ENCODE measurements at places on chromosomes 2 and 18.
A peak's percentile ranks its signal among the peaks of the same experiment; 100 is the strongest.

DNA sequence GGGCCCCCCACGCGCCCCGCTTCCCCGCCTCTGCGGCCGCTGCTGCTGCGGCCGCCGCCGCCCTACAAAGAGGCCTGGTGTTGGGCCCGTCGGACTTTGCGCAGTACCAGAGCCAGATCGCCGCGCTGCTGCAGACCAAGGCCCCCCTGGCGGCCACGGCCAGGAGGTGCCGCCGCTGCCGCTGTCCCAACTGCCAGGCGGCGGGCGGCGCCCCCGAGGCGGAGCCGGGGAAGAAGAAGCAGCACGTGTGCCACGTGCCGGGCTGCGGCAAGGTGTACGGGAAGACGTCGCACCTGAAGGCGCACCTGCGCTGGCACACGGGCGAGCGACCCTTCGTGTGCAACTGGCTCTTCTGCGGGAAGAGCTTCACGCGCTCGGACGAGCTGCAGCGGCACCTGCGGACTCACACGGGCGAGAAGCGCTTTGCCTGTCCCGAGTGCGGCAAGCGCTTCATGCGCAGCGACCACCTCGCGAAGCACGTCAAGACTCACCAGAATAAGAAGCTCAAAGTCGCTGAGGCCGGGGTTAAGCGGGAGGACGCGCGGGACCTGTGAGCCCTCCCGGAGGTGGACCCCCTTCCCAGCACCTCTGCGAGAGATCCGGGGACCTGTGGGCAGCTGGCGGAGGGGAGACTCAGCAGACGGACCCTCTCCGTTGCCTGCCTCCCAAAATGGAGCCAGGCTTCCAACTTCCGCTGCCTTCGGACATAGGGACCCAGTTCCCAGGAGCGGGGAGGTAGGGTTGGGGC is 1.9 kb downstream of the SP5 start:
- DNase-seq = no peak

DNA sequence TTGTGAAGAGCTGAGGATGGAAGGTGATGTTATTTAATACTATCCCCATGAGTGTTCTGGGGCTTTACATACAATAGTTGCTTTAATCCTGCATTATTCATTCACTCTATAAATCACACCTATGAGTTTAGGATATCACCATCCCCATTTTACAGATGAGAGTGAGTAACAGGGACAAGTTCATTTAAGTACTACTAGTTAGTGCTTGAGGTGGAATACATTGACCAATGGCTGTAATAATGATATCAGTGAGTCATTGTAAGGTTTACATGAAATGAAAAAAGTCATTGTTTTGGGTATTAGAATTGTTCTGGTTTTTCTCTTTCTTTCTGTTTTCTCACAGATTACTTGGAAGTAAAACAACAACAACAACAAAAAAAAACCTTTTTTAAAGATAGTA is 42.5 kb downstream of the TANC1 start:
- DNase-seq = no peak

GRCh38 chr2:43032213-43033015 is 194.0 kb downstream of the ZFP36L2 start:
- no peak for DNase-seq

DNA sequence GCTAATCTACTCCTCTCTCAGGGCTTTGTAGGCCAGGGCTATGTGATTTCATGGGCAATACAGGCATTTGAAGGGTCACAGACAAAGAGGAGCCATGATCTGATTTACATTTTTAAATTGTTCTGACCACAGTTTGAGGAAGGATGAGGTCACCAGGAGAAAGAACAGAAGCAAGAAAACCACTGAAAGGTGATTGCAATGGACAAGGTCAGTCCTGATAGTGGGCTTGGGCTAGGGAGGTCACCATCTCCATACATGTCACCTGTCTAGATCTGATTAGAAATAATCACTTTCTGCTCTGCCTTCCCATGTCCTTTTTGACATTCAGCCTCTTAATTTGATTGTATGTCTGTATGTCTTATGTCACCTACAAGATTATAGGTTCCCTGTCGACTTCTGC is 248.9 kb upstream of the CWC22 start:
- DNase-seq = no peak

- DNase-seq = no peak
These were observed 33.7 kb downstream of the SPAG16 start for GRCh38 chr2:213317929-213318328.

DNA sequence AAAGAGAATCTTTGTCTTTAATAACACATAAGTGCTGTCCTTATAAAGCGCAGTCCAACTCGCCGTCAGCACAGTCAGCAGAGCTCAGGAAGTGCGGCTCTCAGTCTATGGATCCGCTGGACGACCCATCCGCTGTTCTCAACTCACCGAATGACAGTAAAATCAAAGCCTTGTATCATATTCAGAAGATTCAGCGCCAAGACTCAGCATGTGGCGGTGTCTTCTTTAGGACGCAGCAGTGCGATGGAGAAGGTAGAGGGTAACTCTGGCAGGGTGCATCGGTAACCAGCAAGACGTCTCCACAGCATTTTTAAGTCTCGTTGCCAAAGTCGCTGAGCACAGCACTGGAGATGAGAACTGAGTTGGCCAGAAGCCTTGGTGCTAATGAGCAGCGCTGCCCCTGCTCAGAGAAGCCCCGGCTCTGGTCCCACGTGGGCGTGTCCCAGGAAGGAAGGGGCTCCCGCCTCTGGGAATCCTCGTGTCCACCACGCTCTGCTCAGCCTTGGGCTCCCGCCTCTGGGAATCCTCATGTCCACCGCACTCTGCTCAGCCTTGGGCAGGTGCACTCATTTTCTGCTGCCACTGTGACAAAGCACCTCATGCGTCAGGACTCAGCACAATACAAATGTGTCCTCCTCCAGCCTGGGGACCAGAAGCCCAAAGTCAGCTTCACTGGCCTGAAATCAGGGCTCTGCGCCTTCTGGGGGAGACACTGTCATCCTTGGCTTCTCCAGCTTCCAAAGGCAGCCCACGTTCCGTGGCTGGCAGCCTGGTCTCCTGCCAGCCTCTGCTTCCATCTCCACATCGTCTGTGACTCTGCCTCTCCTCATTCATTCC is 238.0 kb upstream of the SALL3 start:
- no peak for DNase-seq

GRCh38 chr18:24023185-24023814 is 8.7 kb downstream of the TTC39C start:
- no peak for DNase-seq

DNA sequence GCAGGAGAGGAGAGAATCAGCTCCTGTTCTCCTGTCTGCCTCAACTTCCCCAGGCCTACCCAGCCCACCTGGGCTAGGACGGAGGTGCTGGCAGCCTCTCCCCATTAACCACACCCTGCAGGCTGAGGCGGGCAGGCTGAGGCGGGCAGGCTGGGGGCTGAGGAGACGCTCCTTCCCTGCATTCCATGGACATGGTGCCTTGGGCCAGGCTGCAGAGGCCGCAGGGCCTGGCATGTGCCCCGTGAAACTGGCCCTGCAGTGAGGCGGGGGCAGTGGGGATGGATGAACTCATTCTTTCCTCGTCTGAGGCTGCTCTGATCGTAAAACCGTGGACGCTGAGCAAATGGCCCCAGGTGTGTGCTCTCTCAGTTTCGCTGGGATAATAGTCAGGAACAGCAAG is 84.7 kb upstream of the LAPTM4A start:
- no peak for DNase-seq

GRCh38 chr2:85921659-85922058 is 32.9 kb upstream of the ST3GAL5 start:
- no peak for DNase-seq

DNA sequence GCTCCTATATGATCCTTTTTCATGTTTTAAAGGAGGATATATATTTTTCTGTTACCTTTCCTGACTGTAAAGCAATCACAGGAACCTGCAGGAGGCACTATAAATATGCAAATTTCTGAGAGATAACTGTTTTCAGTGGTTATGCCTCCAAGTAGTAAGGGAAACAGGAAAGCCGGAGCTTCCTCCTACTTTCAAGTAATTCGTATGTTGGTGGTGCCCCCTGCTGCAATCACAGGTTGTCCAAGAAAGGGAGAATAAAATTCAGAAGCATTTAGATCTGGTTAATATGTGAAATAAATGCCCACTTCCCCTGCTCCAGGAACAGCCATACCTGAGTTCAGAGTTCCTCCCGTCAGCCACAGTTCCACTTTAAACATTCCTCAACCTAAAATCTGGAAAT is 12.0 kb upstream of the BCL11A start:
- peak; percentile 54 for DNase-seq

DNA sequence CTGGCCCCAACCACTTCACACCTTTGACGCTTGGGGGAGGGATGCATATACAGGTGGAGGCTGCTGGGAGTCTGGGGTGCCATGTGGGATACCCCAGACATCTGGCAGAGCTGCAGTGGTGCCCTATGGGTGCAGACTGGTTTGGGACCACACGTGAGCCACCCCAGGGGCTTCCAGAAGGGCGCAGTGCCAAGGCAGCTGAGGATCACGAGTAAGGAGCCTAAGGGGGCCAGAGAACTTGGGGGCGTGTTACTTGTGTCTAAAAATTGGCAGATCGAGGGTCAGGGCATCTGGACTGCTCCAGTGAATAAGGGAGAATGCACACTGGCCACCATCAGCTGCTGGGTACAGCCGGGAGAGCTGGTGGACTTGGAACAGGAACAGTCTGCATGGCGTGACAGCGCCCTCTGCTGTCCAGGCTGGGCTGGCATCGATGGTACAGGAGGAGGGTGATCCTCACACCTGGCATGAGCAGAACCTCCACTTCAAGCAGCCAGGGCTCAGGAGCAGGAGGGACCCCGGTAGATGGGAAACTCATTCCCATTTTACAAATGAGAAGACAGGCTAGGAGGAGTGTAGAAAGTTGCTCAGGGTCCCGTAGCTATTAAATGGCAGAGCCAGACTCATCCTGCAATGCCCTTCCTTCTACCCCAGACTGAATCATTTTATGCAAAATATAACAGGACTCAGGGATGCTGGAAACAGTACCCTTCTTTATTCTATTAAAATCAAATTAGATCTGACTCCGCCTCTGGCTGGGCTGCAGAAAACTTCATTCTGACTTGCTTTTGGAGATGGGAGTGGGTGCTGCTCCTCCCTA is 60.4 kb downstream of the ATOH8 start:
- peak; percentile 49 for DNase-seq

GRCh38 chr2:95552911-95553310 is 38.9 kb upstream of the TRIM43 start:
- no peak for DNase-seq

Data from SHP77 treated with DMSO at 0.1 percent for 48 hours (cell line).